ENCODE measurements at places on chromosomes 7 and 10. TPM values are rescaled to one million over a fixed set of nuclear protein-coding genes. Genes with fewer than 3 reads are reported as not detected.

DNA sequence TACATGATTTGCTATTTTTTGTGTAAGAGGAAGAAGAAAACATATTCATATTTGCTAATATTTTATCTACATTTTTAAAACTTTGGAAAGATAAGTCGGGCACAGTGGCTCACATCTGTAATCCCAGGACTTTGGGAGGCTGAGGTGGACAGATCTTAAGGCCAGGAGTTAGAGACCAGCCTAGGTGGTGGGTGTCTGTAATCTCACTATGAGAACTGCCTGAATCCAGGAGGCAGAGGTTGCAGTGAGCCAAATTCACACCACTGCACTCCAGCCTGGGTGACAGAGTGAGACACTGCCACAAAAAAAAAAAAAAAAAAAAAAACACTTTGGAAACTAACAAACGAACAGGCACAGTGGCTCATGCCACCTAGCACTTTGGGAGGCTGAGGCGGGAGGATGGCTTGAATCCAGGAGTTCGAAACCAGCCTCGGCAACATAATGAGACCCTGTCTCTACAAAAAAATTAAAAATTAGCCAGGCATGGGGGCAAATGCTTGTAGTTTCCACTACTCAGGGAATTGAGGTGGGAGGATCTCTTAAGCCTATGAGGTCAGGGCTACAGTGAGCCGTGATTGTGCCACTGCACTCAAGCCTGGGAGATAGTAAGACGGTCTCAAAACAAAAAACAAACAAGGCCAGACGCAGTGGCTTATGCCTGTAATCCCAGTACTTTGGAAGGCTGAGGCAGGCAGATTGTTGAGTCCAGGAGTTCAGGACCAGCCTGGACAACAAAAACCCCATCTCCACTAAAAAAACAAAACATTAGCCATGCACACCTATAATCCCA, 25.6 kb downstream of the HERC4 start:
- no peaks in the 10 kb centered on the region for H3K36me3 ChIP-seq
- no peak overlapping the region for H3K4me3 ChIP-seq
- H3K27ac ChIP-seq, result no peak overlapping the region
- no peaks in the 10 kb centered on the region for H3K27me3 ChIP-seq

UMAD1 gene
- total RNA-seq, result 5.2 TPM

GRCh38 chr7:157633465-157634185, 296.8 kb downstream of the DNAJB6 start:
- H3K27me3 ChIP-seq, result peaks cover 7% of the 10 kb centered on the region
- no peak overlapping the region for H3K27ac ChIP-seq
- H3K4me1 ChIP-seq, result no peaks in the 10 kb centered on the region
- DNase-seq, result no peak
- peaks cover 14% of the 10 kb centered on the region for H3K36me3 ChIP-seq
- no peak overlapping the region for H3K4me3 ChIP-seq

- H3K27ac ChIP-seq, result no peak overlapping the region
- no peak overlapping the region for H3K4me3 ChIP-seq
- no peaks in the 10 kb centered on the region for H3K36me3 ChIP-seq
These were observed 58.2 kb downstream of the ELAPOR2 start for GRCh38 chr7:87001214-87001613.

FFAR4 gene
- total RNA-seq, result not detected

- peaks cover 14% of the 10 kb centered on the region for H3K4me1 ChIP-seq
- peak overlapping the region; percentile 86 for H3K4me3 ChIP-seq
- peak overlapping the region; percentile 15 for H3K27ac ChIP-seq
- DNase-seq, result no peak
These were observed 631 bp downstream of the POR start for GRCh38 chr7:75915416-75916156.

VSTM4 gene
- total RNA-seq, result 2.0 TPM

CAV1 gene
- total RNA-seq, result 0.78 TPM
